ENCODE measurements at places on chromosomes 6 and 20.

GRCh38 chr20:64063389-64064144 is 569 bp downstream of the TCEA2 start:
- DNase-seq, result no peak

DNA sequence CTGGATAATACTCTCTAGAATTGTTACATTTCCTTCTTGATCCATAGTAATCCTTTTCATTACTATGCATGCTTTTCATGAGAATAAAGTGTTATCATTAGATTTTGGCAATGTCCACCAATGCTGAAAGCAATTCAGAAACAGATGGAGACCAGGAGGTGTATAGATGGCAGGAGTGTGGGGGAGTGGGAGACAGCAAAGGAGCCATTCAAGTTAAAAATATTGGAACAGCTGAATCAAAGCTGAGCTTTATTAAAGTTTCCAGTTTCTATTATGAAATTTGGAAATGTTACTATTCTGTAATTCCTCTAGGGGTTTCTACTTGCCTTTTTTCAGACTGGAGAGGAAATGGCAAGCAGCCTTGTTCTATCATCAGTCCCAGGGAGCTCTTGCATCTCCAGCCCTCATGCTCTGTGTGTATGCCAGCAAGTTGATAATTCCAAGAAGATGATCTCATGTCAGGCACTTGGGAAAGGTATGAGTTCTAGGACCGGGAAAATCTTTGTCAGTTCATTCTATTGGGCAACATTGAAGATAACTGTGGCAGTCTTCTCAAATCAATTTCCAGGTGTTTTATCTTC is 228.0 kb downstream of the CD109 start:
- peak; percentile 45 for DNase-seq

DNA sequence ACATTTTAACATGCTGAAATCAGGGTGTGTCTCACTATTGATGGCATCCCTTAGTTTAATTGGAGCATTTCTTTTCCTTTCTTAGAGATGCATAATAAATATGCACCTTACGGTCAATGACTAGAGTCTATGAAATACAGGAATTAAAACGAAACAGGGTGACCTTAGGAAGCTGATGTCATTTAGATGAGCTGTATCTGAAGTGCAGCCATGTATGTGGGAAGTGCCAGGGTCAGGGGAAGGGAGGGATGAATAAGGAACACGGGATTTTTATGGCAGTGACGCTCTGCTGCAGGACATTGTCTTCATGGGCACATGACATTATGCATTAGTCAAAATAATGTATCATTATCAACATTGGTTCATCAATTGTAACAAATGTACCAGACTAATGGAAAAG is 84.0 kb downstream of the AGPAT4 start:
- DNase-seq, result no peak

DNA sequence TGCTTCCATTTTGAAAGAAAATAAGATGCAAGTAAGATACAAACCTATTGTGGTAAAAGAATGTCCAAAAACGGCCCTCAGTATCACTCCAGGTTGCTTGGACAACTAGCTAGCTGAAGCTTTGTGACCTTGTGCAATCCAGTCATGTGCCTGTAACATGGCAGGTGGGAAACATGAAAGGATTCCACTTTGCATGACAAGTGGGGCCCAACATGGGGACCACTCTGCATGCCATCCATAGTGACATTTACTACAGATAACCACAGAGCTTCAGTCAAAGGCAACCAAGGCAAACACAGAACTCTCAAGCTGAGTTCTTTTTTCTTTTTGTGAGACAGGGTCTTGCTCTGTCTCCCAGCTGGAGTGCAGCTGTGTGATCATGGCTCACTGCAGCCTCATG is 15.8 kb upstream of the FBXO9 start:
- no peak for DNase-seq

DNA sequence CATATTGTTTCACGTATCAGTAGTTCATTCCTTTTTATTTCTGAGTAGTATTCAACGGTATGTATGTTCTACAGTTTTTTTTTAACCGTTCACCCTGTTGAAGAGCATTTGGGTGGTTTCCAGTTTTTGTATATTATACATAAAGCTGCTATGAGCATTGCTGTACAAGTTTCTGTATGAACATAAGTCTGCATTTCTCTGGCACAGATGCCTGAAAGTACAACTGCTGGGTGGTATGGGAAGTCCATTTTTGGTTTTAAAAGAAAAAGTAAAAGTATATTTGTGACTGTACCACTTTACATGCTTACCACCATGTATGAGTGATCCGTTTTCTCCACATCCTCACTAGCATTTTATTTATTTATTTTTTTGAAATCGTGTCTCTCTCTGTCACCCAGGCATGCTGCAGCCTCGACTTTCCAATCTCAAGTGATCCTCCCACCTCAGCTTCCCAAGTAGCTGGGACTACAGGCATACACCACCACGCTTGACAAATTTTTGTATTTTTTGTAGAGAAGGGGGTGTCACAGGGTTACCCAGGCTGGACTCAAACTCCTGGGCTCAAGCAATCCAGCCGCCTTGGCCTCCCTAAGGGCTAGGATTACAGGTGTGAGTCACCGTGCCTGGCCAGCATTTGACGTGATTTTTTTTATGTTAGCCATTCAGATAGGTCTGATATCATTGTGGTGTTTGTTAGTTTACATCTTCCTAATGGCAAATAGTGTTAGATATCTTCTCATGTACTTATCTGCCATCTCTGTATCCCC is 11.0 kb upstream of the SIM1 start:
- DNase-seq, result no peak

DNA sequence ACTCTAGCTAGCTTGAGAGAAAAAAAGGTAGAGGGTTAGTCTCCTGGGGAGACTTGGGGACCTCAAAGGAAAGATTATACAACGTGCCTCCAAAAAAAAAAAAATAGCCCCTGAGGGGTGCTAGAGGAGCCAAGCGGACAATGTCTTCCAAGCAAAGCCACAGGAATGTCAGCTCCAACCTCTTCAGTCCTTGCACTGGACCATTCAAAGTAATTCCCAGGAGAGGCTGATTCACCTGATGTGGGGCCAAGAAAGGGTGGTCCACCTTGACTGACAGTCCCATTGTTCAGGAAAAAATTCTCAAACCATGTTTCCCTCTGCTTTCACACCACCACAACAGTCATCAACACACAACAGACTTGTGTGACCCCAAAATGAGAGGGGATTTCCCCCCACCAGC is 30.7 kb downstream of the ASIP start:
- peak; percentile 97 for DNase-seq

GRCh38 chr6:154792761-154793160 is 59.5 kb downstream of the SCAF8 start:
- DNase-seq, result no peak

DNA sequence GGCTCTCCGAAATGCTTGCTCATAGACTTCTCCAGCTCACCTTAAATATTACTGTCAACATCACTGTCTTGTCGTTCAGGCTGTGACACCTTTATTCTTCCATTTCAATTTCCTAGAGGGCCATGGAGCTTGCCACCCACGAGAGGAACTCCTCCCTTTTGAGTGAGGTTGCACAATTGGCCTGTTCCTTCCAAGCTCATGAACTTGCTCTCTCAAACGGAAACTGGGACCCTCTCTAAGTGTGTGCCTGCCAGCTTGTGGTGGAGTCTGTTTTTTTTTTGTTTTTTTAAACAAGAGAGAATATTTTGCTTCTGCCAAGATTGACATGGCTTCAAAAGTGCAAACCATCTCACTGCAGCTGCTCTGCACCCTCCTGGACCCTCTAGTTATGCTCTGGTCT is 19.3 kb upstream of the IYD start:
- no peak for DNase-seq

- no peak for DNase-seq
Observed at GRCh38 chr6:91268941-91269340, 682.1 kb upstream of the MAP3K7 start.

DNA sequence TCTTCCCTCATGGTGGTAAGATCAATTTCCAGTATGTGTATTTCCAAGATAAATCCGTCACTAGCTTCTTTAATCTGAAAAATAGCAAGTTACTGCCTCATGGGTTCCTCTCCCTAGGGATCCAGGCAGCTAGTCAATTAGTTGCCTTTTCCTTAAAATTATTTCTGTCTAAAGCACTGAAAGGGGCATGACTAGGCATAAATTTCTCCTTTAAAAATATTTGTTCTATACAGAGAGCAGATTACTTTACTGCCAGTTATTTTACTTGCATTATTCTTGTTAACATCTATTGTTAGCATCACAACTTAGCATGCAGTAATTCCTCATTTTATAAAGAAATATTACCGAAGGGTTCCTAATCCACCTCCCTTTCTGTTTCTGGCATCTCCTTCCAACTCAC is 1.4 kb downstream of the MTCL3 start:
- DNase-seq, result no peak

- DNase-seq, result peak; percentile 5
Observed at GRCh38 chr6:35973670-35974222, 50.7 kb downstream of the SLC26A8 start.

- DNase-seq, result peak; percentile 63
Observed at GRCh38 chr6:168031411-168031971, 34.0 kb downstream of the KIF25 start.

DNA sequence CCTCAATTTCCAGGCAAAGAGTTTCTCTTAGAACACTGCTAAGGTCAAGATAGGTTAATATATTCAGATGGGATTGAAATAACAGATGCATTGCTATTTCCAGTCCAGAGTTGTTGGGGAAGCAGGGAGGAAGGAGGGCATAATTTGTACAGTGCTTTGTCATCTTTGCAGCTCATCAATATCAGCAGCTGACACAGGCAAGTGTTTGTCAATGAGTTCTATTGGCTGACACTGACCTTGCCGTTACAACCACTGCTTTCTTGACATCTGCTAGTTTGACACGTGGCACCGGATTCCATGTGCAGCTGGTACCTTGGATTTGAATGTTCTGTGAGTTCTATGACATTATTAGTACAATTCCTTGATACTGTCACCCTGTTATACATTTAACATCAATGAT is 28.0 kb upstream of the MLIP start:
- DNase-seq, result no peak

GRCh38 chr20:18276821-18277220 is 11.5 kb upstream of the ZNF133 start:
- peak; percentile 79 for DNase-seq

GRCh38 chr6:10383331-10384090 is 31.4 kb downstream of the TFAP2A start:
- DNase-seq, result no peak

GRCh38 chr6:161545741-161546140 is 271.9 kb upstream of the AGPAT4 start:
- no peak for DNase-seq

- no peak for DNase-seq
Observed at GRCh38 chr20:63130658-63131577, 85.0 kb downstream of the YTHDF1 start.

- peak; percentile 64 for DNase-seq
Observed at GRCh38 chr6:20826378-20826777, 292.1 kb downstream of the CDKAL1 start.

- DNase-seq, result peak; percentile 21
Observed at GRCh38 chr20:51354769-51355319, 187.7 kb downstream of the NFATC2 start.

DNA sequence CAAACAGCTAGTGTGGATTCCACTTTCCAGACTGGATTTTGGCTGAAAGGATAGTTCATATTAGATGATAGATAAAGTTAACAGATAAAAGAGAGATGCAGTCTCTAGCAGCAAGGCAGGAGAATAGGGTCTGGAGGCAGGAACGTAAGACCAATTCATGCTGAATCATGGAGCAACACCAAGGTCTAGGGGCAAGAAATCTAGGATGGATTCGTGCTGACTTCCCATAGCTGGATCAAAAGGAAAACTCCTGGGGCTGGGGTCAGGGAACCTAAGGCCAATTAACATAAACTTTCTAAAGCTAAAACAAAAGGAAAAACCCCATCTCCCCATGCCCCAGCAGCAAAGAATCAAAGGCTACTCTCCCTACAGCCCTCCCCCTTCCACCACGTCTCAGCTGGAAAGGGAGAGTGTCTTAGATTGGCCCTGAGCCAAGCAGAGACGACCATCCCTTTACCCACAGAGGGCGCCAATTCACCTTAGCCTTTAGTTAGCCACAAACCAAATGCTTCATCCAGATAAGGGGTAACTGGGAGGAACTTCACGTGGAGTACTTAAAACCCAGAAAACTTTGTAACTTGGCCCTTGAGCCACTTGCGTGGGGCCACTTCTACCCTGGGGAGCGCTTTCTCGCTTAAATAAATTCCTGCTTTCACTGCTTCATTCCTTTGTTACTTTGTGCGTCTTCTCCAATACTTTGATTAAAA is 7.6 kb downstream of the TREM1 start:
- DNase-seq, result peak; percentile 69

- DNase-seq, result no peak
Observed at GRCh38 chr20:57922083-57922482, 212.3 kb upstream of the PMEPA1 start.

- no peak for DNase-seq
Observed at GRCh38 chr6:115058414-115059211, 715.8 kb upstream of the HS3ST5 start.

DNA sequence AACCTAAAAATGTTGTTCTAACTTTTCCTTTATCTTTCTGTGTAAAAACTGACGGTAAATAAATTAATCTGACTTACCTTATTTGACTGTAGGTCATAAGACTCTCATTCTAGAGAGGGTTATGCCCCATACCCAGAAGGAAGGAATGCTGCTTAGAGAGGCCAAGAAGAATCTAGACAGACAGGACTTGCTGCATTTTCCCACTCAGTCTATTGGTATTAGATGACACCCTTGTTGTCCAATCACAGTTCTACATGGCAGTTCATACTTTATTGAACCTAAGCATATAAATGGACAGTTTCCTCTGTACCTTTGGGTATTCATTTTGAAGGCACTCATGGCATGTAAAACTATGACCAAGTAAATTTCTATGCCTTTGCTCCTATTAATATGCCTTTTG is 359.6 kb upstream of the ID4 start:
- DNase-seq, result no peak

GRCh38 chr6:123598011-123598410 is 38.7 kb downstream of the TRDN start:
- DNase-seq, result no peak

DNA sequence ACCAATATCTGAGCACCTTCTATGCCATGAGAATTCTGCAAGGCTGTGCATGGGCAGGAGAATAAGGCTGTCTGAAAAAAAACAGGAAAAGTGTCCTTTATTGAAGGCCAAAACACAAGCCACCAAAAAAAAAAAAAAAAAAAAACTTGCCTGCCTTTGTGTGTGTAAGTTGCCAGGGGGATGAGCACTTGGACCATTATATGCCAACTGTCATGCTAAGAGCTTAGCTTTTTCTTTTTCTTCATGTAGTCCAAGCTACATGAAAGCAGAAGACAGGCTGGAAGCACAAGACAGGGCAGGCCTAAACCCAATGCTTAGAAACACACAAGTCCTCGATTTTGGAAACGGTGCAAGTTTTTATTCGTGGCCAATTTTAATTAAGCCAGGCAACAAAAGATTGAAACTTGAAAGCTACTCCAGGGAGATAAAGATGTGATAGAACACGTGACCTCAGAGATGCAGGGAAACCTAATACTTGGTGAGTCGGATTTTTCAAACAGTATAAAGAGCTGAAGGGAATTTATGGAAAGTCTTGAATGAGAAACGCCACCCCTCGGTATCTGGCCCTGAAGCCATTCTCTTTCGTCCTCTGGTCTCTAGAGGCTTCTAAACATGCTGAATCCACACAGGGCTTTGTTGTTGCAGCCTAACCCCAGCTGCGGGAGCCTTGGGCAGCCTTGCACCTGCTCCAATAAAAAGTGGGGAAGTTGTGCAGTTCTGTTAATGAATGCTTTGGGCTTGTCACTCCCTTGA is 8.6 kb downstream of the BMP7 start:
- DNase-seq, result no peak

- DNase-seq, result peak; percentile 66
Observed at GRCh38 chr20:36085686-36086267, 68.8 kb upstream of the EPB41L1 start.

- peak; percentile 94 for DNase-seq
Observed at GRCh38 chr6:27505209-27506027, 32.5 kb upstream of the ZNF184 start.

- no peak for DNase-seq
Observed at GRCh38 chr6:45595010-45595851, 217.5 kb upstream of the SUPT3H start.

Data from cardiac fibroblast (primary cell).